ENCODE measurements at places on chromosomes 3 and 15. TPM values are rescaled to one million over a fixed set of nuclear protein-coding genes. Genes with fewer than 3 reads are reported as not detected.

Gene ABHD5
- 13.6 TPM for total RNA-seq

Gene CACNA2D2
- 3.0 TPM for total RNA-seq

Gene RASL12
- total RNA-seq: not detected

Gene OR5H2
- not detected for total RNA-seq

Gene FBXW12
- not detected for total RNA-seq

Gene ARRDC4
- 0.66 TPM for total RNA-seq

Gene RLBP1
- total RNA-seq: not detected

Gene MAP1A
- 0.84 TPM for total RNA-seq

Measured in activated naive CD4-positive, alpha-beta T cell treated with anti-CD3 and anti-CD28 coated beads, Interleukin-2, amount 50 U/mL, for 72 hours (primary cell).